ENCODE measurements at places on chromosomes 2 and 18. TPM values are rescaled to one million over a fixed set of nuclear protein-coding genes. Genes with fewer than 3 reads are reported as not detected.

- DNase-seq: no peak
Observed at GRCh38 chr2:15378148-15378908, 182.8 kb downstream of the NBAS start.

- DNase-seq: no peak
Observed at GRCh38 chr2:80026040-80026729, 278.4 kb downstream of the LRRTM1 start.

DNA sequence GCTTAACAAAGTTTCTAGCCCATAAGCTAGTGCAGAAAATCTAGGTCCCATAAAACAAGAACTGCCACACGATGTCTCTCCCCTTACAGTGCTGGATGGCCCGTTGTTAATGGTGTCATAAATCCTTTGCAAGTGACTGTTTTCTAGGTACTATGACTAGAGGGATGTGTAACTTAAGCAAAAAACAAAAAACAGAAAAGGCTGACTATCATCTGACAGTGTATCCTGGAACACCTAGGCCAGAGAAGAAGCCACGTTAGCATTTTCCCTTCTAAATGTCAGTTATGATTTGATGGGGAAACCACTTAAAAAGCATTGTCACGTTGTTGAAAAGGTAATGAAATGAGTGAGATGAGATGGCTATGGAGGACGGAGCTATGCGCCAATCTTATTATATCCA lies 2.4 kb downstream of the CASP8 start:
- DNase-seq: no peak

- no peak for DNase-seq
Observed at GRCh38 chr2:156465573-156465972, 29.4 kb downstream of the GPD2 start.

DNA sequence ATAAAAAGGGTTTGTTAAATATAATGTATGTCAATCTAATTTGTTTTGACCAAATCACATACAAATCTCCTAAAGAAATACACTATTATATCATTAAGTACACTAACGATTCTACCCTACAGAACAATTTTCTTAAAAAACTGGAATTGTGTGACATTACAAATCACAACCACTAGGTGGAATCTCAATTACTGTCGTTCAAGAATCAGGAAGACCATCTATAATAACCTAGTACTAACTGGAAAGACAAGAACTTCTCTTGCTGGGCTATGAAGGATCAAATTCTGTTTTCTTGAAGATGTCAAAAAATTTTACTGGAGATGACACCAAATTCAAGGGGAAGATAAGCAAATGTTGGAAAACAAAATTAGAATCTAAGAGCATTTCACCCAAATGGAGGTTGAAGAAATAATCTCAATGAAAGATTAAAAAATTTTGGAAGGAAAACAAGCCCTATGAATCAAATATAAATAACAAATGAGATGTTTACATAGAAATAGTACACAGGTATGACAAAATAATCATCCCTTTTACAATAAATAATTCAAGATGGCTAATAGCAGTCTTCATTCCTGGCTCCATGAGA lies 110.9 kb downstream of the STK39 start:
- no peak for DNase-seq

- DNase-seq: no peak
Observed at GRCh38 chr2:43482961-43483360, 112.9 kb downstream of the THADA start.

DNA sequence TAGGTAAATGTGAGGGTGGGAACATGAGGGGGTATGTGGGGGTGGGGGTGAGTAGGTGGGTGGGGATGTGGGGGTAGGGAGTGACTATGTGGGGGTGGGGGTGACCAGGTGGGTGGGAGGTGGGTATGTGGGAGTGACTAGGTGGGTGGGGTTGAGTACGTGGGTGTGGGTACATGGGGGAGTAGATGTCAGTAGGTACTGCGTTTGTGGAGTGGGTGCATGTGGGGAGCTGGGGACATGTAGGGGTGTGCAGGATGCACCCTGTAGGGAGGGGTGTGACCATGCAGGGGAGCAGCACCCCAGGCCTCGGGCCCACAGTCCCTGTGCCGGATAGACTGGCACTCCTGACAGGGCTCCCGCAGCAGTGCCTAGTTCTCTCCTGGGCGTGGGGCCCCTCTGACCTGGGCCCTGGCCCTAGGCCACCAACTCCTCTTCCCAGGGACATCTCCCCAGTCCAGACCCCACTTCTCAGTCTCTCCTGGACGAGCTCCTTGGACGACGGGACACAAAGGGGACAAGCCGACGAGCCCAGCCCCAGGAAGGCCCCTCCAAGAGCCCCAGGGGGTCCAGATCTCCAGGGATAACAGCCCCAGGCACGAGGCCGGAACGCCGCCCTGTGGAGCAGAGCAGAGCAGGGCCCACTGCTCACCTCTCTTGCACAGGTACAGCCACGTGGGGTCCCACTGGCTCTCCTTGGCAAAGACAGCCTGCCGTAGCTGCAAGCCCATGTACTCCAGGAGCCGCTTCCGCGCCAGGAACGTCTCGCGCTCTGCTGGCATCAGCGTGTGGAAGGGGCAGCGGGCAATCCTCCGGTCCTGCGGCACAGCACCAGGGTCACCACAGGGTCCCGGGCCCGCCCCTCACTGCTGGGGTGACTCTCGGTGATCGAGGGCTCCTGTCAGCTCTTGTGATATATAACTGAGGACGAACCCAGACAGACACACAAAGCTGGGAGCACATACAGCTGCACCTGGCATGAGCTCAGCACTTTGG lies 58.2 kb downstream of the ANKMY1 start:
- DNase-seq: peak; percentile 41

- no peak for DNase-seq
Observed at GRCh38 chr2:144237830-144238627, 281.9 kb downstream of the ZEB2 start.

DNA sequence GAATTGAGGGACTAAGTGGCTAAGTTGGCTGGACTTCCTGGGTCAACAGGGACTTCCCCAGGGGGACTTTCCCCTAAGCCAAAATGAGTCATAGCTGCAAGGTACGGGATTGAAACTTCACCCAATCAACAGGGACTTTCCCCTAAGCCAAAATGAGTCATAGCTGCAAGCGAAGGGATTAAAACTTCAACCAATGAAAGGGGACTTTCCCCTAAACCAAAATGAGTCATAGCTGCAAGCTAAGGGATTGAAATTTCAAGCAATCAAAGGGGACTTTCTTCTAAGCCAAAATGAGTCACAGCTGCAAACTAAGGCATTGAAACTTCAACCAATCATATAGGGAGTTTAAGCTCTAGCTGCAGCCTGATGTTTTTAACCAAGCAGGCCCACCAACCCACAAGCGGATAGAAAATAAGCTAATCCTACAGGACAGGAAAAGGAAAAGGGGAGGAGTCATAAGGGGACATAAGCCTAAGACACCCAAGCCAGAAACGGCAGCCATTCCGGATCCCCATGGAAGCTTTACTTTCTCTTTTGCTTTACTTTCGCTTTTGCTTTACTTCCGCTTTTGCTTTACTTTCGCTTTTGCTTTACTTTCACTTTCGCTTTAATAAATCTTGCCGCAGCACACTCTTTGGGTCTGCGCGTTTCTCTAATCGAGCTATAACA lies 1375.4 kb upstream of the CELF4 start:
- no peak for DNase-seq

DNA sequence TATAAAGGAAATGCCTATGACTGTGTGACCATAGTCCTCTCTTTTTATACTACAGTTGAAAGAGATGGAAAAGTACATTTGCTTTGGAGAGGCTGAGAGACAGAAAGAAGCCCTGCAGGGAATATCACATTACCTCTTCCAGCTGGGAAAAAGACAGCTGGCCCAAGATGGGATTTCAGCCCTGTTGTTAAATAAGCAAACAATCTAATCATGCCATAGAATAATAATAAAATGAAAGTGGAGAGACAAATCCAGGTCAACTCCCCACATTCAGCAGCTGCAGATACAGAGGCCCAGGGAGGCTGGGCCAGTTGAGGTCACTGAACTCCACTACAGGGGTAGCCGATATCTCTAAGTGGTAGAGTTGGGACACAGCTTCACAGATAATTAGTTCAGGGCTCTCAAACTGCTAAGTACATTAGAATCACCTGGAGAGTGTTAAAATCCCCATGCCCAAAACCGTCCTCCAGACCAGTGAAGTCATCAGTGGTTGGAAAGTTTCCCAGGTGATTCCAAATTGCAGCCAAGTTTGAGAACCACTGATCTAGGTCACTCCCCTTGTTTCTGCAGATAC lies 81.9 kb downstream of the MOGAT1 start:
- DNase-seq: no peak

DNA sequence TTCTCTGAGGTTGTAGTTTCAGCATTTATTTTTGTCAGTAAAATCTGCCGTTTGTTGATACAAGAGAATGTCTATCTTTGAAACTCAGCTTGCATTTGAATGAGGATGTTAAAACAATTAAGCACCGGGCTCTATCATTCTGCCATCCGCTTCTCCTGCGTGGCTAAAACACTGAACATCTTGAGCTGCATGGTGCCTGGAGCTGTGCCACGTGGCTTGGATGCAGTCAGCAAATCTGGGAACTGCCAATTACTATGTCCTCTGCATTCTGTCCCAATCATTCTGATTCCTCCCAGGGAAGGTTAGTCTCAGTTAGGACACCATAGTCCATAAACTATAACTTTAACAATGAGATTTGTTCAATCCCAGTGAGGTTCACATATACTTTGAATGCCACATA lies 598.4 kb downstream of the FBXO15 start:
- DNase-seq: no peak

DNA sequence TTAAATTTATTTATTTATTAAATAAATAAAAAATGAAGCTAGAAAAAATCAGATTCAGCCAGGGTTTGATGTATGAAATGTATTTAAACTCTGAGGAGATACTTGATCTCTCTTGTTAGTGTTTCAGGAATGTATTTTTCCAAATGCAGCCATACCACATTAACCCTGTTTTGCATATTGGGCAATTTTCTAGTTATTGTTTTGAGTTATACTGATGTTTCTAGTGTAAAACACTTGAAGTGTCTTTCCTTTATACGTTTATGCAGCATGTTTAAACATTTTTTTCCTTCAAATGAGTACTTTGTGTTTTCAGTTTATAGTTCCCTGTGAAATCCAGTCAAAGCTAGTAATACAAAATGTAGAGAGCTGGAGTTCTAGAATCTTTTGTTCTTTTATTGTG lies 69.9 kb downstream of the WDR7 start:
- DNase-seq: no peak

DNA sequence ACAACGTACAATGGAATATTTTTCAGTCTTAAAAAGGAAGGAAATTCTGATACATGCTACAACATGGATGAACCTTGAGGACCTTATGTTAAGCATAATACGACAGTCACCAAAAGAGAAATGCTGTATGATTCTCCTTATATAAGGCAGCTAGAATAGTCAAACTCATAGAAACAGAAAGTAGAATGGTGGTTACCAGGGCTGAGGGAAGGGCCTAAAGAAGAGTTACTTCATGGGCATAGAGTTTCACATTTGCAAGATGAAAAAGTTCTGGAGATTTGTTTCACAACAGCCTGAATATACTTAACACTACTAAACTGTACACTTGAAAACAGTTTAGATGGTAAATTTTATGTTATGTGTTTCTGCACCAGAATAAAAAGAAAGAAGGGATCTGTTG lies 113.3 kb downstream of the GALNT1 start:
- no peak for DNase-seq

DNA sequence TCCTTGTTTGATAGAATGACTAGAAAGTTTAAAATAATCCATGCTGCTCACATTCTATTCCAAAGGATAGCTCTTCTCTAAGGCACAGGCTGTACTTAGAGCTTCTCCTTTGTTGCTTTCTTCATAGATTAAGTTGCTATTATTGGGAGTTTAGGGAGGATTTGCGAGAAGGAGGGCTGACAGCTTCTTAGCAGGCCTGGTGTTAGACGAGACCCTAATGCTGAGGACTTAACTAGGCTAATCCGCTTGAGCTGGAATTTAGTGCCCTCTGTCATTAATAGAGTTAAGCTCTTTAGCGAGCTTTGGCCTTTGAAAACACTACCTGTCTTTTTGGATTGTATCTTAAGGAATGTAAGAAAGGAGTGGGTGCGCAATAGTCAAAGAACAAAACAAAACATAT lies 81.3 kb downstream of the MOGAT1 start:
- no peak for DNase-seq

DNA sequence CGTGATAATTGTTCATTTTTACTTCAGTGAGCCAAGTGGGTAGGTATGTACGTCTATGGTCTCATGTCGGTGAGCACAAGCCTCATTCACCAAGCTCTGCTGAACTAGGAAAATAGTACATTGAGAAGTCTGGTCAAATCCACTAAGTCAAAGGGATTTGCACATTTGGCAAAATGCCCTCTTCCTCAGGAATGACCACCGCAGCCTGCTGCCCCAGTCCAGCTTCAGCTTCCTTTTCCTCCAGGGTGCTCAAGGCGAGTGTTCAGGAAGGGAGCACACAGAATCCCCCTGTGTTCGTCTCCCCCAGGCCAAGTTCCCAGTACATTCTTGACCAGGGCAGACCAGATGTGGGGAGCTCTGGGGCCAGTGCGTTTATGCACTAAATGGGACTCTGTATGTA lies 23.0 kb downstream of the TCF7L1 start:
- DNase-seq: no peak

DNA sequence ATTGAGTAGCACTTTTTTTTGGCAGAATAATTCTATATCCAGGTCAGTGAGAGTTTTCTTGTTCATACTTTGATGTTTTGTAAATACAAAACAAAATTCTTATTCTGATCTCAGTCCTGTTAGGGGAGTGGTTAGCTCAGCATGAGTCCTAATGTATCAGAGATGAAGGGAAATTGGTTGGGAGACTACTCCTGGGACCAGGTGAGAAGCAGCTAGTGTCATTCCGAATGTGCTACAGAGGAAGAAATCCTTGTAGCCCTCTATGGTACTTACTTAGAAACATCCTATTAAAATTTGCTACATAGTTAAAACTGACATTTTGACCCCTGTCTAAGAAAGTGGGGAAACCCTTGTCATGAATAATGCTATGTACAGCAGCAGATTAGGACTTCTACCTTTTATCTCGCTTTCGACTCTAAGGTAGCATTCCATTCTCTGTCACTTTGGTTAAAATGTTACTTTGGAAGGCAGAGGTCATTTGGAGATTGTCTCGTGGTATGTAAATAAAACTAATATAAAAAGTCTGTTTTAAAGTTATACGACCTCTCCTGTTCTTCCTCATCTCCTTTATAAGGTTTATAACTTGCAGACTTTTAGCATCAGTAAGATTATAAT lies 65.8 kb downstream of the PARD3B start:
- DNase-seq: no peak

GRCh38 chr2:200345975-200346374 lies 39.5 kb downstream of the SPATS2L start:
- DNase-seq: no peak

- no peak for DNase-seq
Observed at GRCh38 chr2:227848586-227848985, 22.8 kb upstream of the DAW1 start.

GRCh38 chr2:130765464-130765863 lies 10.1 kb downstream of the AMER3 start:
- no peak for DNase-seq

Gene ZBTB7C
- 0.38 TPM for total RNA-seq

Gene PMAIP1
- total RNA-seq: 131 TPM

Gene IKZF2
- total RNA-seq: 0.97 TPM

Gene PID1
- total RNA-seq: 1.5 TPM

Gene TMEM198
- total RNA-seq: 4.2 TPM

Gene LIPT1
- total RNA-seq: 7.3 TPM

Gene CD226
- not detected for total RNA-seq

Gene SERPINB3
- total RNA-seq: not detected

Gene DPYSL5
- total RNA-seq: 3.8 TPM

Gene VWA3B
- total RNA-seq: 1.0 TPM

Measured in H7 (cell line).